Mammary epithelial cell (primary cell): ENCODE measurements at places on chromosomes 12 and 14. TPM values are rescaled to one million over a fixed set of nuclear protein-coding genes. Genes with fewer than 3 reads are reported as not detected.
A peak's percentile ranks its signal among the peaks of the same experiment; 100 is the strongest.

Gene SYNDIG1L
- not detected for total RNA-seq

DNA sequence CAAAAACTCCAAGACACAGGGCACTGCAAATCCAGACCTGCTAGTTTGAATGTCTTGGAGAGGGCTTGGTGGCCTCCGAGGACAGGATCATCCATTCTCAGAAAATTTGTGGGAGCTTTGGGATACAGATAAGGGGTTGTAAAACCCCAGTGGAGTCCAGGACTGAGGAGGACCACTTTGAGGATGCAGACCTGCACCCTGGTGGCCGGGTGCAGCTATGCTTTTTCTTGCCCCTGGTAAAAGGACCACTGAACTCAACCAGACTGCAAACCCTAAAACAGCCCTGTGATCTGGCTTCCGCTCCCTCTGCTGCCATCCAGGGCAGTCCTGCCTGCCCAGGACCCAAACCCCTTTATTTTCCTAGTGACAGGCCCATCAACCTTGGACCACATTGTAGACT is 169.5 kb upstream of the DAAM1 start:
- no peak for DNase-seq

- peak; percentile 3 for DNase-seq
Measured at GRCh38 chr12:99804715-99805114, 157.2 kb downstream of the GARIN6 start.

Gene SLC38A4
- 0.17 TPM for total RNA-seq

Gene TMEM30B
- total RNA-seq = 28.8 TPM

GRCh38 chr12:116382686-116383530 is 105.4 kb upstream of the MED13L start:
- peak; percentile 46 for DNase-seq

- DNase-seq = peak; percentile 69
Measured at GRCh38 chr12:15527201-15528080, 205.1 kb downstream of the PTPRO start.

- DNase-seq = no peak
Measured at GRCh38 chr12:18071336-18071735, 18.7 kb downstream of the RERGL start.

GRCh38 chr12:19015285-19015684 is 114.2 kb upstream of the PLEKHA5 start:
- DNase-seq = no peak

DNA sequence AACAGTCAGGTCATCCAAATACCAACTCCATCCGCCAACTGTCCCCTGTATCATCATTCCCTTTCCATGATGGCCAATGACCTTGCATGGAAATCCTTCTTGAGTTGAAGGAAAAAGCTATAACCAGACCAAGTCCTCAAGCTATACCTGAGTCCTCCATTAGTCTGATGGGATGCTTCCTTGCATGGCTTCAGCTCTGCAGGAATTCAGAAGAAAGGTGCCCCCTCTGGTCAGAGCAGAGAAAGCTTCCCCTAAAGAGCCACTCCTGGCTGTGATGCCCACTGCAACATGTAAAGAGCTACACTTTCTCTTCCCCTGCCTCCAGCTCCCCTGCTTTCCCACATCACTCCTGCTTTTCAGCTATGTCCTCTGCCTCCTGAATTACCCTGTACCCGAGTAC is 43.1 kb upstream of the FKBP4 start:
- no peak for DNase-seq

- no peak for DNase-seq
Measured at GRCh38 chr14:75495882-75496281, 26.4 kb upstream of the BATF start.

DNA sequence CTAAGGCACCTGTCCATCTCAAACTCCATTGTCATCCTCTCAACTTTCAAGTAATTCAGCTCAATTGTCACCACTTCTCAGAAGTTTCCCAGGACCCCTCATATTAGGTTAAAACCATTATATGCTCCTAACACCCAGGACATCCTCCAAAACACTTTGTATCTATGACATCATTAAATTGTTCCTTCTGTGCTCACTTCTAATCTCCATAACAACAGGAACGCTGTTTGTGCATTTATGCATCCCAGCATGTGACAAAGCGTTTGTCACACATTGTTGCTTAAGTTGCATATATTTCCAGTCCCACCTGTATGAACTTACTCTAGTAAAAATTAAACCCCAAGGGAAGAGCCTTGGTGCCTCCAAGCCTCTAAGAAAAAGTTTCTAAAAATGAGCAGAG is 133.9 kb downstream of the TBX5 start:
- DNase-seq = no peak

GRCh38 chr12:71938728-71939385 is at the start of gene TPH2:
Gene TPH2 (plus strand): TSS chr12:71938845. CDS start chr12:71938987, 142 bp downstream.
- DNase-seq = peak; percentile 34

Gene A2M
- total RNA-seq = 2.9 and 3.7 TPM in 2 replicates

Gene RDH16
- total RNA-seq = 0.16 and 0.19 TPM in 2 replicates
